Adrenal gland (tissue), 19 donors: ENCODE measurements at places on chromosomes 1 and 21.

GRCh38 chr21:36701756-36702621 is 3.1 kb downstream of the SIM2 start:
- no peak for DNase-seq

DNA sequence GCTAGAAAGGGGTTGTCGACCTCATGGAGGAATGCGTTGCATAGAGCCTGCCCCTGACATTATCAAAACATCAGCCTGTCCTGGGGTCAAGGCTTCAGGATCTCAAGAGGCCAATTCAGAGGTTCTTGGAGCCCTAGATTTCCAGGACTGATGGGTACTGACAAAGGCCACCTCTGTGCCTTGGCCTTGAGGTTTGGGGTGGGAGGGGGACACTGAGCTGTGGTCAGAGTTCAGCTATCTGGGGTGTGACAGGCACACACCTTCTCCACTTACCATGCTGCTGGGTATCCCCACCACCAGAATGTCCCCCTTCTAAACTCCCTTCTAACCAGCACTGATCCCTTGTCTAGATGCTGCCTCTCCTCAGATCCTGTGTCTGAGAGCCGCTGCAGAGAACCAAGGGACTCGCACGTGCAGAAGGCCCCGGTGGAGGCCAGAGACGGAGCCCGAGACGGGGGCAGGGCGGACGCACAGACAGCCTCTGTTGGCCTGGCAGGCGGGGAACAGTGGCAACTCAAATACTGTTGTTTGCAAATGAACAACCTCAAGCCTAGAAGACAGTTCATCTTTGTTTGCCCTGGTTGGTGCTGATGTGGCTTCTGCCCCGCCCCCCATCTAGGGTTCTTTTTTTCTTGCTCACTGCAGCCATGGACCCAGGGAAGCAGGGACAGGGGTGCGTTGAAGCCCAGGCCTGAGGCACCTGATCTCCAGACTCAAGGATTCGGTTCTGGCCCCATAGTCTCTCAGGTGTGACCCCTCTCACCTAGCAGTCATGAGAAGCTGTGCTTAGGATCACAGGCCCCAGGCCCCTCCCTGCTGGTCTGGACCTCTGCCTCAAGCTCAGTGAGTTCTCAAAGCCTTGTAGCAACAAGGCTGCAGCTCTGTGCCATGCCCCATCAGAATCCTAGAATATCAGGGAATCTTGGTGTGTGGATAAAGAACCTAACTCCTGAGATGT is 28.1 kb upstream of the CSF1 start:
- DNase-seq = no peak

GRCh38 chr1:49197081-49197480 is 420.4 kb upstream of the BEND5 start:
- no peak for DNase-seq

- no peak for DNase-seq
These were observed 95.0 kb upstream of the PPP2R5A start for GRCh38 chr1:212190169-212190568.

DNA sequence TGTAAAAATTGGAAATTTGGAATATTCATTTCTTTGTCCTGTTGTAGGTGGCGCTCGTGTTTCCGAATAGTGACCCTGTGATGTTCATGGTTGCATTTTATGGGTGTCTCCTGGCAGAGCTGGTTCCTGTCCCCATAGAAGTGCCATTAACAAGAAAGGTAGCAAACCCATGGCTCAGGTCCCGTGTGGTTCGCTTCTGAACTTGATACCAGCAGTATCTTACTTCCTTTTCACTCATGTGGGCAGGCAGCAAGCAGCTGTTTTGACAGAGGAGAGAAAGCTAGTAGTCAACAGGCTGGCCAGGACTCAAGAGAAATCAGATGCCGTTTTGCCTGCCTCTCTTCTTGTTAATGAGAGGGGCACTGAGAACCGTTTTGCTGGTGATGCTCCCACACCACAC is 72.8 kb downstream of the S100B start:
- no peak for DNase-seq

GRCh38 chr1:65036570-65037051 is 70.3 kb upstream of the JAK1 start:
- no peak for DNase-seq

DNA sequence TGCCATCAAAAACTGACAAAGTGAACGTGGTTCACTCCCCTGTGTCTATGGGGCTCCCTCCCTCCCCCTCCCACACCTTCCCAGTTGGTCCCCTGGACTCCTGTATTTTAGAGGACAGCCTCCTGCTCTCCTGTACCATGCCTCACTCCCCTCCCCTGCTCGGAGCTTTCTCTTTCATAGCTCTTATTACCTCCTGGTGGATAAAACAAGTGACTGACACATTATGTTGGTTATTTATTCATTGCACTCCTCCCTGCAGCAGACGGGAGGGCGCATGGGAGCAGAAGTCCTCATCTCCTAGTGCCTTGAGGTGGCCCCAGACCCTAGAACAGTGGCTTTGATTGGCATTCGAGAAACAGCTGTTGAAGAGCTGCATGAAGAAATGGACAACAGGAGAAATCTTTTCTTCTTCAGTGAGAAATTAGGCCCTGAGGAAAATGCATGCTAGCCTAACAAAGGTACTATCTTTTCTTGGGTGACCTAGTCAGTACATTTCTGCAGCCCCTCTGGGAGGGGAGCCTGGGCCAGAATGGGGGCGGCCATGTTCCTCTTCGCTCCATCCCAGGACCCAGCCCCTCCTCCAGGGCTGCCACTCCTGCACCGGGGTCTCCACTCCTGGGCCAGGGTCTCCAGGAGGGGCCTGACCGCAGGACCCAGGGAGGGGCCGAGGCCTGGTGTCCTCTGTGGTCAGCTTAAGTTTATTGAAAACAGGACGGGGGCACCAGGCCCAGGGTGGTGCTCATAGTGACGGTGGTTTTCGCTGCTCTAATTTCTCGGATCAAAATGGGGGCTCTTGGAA is 1.2 kb upstream of the TFF1 start:
- DNase-seq = no peak

- peak; percentile 48 for DNase-seq
These were observed 4.3 kb downstream of the MYOM3 start for GRCh38 chr1:24107462-24108138.

DNA sequence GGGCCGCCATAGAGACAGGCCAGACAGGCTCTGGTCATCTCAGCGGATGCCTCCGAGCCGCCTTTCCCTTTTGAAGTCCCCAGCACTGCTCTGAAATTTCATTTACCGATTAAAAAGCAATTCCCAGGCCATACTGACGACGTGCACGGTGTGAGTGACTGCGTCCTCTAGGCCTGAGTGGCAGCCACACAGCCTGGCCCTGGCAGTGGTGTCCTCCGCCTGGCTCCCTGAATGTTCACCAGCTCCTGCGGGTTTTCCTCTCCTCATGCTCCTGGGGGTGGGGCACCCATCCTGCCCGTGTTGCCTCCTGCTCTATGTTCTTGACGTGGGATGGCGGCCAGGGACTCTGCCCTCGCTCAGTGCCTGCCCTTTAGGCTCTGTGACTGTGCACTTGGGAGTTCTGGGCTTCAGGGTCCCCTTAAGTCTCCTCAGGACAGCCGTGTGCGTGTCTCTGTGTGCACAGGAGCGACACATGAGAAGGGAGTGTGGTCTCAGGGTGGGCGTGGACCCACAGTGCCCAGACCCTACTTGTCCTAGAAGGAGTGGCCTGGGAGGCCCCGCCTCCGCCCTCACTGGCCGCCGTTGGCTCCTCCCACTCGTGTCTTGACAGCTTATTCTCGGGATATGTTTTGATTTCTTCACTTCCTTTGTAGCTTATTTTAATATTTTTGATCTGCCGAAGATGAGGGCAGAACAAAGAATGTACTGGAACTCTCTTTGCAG is 3.6 kb downstream of the SKI start:
- DNase-seq = peak; percentile 79

GRCh38 chr21:42012344-42012743 is 2.2 kb upstream of the ZBTB21 start:
- DNase-seq = peak; percentile 28

GRCh38 chr1:58468612-58469011 is 77.9 kb downstream of the OMA1 start:
- DNase-seq = no peak

DNA sequence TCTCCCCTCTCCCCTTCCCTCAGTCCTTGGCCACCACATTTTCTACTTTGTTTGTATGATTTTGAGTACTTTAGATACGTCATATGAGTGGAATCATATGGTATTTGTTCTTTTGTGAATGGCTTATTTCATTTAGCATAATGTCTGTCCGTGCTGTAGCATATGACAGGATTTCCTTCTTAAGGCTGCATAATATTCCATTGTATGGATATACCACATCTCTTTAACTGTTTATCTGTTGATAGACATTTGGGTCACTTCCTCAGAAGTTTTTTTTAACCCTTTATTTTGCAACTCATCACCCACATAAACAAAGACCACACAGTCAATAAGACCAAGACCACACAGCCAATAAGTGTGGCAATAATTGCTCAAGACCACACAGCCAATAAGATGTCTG is 24.9 kb downstream of the FAM163A start:
- no peak for DNase-seq

DNA sequence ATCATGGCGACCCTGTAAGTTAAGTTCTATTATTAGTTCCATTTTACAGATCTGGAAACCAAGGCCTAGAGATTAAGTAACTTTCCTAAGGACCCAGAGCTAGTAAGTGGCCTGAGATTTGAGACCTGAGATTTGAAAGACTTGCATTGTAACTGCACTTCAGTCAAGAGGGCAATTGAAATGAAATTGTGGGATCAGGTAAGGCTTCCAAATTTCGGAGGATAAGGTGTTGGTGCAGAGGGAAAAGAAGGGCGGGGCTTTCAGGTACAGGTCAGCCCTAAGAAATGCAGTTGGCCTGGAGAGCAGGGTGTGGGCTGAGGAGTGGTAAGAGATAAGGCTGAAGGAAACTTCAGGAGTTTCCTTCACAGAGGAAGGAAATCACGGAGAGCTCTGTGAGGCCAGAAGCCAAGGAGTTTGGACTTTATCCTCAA is 51.1 kb downstream of the SLC16A1 start:
- DNase-seq = no peak

GRCh38 chr1:77539519-77540142 is 142.8 kb downstream of the ZZZ3 start:
- no peak for DNase-seq

GRCh38 chr1:93963585-93963984 is 54.4 kb upstream of the GCLM start:
- DNase-seq = no peak

DNA sequence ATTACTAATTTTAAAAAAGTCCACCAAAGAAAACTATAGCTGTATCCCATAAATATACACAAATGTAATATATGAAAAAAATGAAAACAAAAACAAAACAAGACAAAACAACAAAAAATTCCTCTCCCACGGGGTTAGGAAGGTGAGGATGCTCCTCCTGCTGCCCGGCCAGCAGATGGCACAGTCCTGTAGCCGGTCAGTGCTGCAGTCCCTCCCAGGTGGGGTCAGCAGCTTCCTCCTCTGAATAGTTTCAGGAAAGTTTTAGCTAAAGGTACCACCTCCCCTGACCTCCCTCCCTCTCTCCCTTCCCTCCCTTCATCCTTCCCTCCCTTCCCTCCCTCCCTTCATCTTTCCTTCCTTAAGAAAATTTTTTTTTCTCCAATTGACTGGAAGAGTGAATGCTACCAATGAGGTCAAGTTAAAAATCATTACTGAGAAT is 67.8 kb upstream of the BCL10 start:
- peak; percentile 50 for DNase-seq
